SW480 (cell line): ENCODE measurements at places on chromosomes 7 and 10.

DNA sequence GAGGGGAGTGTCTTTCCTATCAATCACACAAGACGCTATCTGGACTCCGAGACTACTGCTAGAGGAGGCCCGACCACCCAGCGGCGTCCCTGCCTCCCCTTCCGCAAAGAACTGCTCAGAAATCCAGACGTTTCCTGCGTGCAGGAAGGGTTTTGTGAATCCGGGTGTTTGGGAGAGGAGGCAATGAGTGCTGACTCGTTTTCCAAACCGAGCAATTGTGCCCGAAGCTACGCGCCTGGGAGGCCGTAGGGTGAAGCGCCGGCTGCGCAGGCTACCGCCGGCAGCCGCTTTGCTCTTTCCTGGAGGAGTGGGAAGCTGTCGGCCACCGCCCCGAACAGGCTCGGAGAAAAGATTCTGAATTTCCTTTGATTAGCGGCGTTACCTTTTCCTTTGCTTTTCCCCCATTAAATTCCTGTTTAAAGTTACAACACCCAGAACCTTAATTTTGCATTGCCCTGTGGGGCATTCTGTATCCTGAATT, 5.3 kb downstream of the VAX1 start:
- DNase-seq = no peak

DNA sequence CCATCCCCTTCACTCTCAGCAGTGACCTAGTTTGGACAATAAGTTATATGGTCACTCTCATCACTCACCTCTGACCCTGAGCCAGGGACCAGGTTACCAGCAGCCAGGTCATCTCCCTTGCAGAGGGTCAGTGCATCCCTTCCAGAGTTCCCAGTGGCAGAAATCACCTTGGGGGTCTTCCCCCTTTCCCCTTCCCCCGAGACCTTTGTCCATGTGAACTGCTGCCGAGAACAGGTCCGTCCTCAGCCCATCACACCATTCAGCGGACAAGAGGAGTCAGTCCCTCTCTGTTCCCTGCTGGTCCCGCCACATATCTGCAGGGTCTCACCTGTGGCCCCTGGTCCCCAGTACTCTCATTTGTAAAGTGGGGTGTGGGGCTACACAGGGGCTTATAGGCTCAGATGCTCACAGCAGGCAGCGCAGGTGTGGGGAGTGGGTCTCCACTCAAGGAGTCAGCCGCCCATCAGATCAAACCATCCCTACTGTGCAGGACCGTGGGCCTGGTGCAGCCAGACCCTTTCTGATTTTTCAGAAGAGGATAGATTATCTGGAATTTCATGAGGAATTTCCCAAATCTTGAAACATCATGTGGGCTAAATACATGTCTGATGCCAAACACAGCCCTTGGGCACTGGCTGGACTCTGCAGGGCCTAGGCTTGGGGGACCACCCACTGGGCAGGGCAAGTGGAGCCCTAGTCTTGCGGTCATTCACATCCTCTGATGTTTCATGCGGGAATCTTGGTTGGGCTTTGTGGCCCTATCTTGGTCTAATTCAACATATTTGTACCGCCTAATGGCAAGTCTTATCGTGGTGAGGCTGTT, 6.5 kb downstream of the DEPP1 start:
- no peak for DNase-seq

- DNase-seq = no peak
Observed at GRCh38 chr10:117272195-117273076, 31.5 kb downstream of the SLC18A2 start.

GRCh38 chr7:133795068-133795665, 332.0 kb upstream of the LRGUK start:
- DNase-seq = no peak

DNA sequence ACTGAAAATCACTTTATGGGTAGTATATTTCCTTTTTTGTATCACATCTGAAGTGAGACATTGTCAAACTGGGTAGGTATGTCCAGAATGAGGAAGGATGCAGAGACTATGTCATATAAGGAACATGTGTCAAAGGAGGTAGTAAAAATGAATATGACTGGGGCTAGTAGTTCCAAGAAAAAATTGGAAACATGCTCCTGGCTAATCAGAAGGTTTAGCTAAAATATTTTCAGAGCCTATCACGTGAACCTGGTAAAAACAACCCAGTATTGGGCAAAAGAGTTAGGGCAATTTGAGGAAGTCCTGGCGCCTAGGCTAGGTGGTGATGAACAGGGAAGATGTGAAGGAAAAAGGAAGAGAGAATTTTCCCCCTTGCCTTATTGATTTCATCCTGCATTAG, 26.4 kb downstream of the ENTPD1 start:
- DNase-seq = no peak
